ENCODE measurements at places on chromosomes 2 and 18.

- no peak for DNase-seq
Observed at GRCh38 chr2:46943881-46944798, 28.5 kb upstream of the MCFD2 start.

DNA sequence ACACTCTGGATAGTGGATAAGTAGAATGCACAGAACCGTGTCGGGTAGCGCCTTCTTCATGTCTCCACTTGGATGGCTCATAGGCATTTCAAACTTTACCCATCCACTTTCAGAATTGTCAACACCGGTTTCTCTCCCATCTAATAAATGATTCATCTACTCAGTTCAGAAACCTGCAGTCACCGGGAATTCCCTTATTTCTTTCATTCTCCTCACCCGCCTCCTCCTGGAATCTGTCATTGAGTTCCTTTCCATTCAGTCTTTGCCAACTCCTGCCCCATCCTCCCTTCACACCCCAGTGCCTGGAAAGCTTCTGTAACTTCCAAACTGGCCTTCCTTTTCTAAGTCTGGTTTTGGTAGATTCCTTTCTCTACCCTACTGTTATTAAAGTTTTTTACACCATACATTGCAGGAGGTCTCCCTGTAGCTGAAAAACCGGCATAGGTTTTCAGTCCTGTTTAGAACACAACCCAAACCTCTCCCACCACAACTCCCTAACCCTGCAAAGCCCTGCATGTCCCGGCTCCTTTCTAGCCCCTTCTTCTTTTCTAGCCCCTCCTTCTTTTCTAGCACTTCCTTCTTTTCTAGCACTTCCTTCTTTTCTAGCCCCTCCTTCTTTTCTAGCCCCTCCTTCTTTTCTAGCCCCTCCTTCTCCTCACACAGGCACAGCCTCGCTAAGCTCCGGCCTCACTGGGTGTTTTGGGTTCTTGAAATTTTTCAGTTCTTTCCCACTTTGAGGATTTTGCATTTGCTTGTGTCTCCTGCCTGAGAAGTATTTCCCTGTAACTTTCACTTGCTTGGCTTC lies 133.9 kb upstream of the KLHL14 start:
- DNase-seq: no peak

GRCh38 chr18:1998121-1998520 lies 573.2 kb downstream of the METTL4 start:
- no peak for DNase-seq

DNA sequence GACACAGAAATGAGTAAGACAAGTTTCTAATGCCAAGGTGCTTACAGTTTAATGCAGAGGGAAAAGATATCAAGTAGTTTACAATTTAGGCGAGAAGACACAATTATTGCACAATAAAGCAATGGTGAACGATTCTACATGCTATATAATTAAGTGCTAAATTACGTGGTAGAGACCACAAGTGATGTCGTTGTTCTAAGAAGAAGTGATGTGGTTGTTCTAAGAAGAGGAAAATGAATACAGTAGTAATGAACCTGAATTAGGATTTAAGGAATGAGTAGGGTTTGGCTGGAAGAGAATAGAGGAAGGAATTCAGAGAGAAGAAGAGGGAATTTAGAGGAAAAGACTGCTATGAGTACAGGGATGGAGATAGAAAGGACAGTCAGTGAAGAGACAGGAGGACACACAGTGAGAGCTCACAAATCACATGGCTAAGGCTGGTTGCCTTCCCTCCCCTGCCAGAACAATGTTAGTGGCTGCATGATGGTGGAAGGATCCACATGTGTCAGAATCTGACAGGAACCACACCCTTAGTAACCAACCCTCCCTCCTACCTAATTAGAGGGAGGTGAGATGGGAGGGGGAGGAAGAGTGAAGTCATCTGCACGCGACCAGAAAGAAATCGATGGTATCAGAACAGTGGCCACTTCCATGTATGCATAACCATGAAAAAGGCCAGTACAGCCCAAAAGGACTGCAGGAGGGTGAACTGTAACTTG lies 44.7 kb downstream of the M1AP start:
- no peak for DNase-seq

- DNase-seq: no peak
Observed at GRCh38 chr2:200340508-200341224, 34.2 kb downstream of the SPATS2L start.

All from NCI-H2029 treated with DMSO at 0.1 percent for 48 hours (cell line).